Activated CD4-positive, alpha-beta T cell treated with anti-CD3 and anti-CD28 coated beads, Interleukin-2, amount 50 U/mL, for 4 hours (primary cell): ENCODE measurements at places on chromosomes 2 and 18.

- DNase-seq: no peak
Observed at GRCh38 chr2:215729985-215730620, 283.2 kb downstream of the MREG start.

- DNase-seq: no peak
Observed at GRCh38 chr2:60891180-60891579, 9.8 kb downstream of the REL start.

GRCh38 chr2:241816431-241817121 is 7.6 kb downstream of the NEU4 start:
- DNase-seq: no peak

- DNase-seq: no peak
Observed at GRCh38 chr18:66329716-66330115, 274.2 kb downstream of the CDH19 start.

GRCh38 chr18:32480581-32480980 is 9.9 kb upstream of the GAREM1 start:
- no peak for DNase-seq

DNA sequence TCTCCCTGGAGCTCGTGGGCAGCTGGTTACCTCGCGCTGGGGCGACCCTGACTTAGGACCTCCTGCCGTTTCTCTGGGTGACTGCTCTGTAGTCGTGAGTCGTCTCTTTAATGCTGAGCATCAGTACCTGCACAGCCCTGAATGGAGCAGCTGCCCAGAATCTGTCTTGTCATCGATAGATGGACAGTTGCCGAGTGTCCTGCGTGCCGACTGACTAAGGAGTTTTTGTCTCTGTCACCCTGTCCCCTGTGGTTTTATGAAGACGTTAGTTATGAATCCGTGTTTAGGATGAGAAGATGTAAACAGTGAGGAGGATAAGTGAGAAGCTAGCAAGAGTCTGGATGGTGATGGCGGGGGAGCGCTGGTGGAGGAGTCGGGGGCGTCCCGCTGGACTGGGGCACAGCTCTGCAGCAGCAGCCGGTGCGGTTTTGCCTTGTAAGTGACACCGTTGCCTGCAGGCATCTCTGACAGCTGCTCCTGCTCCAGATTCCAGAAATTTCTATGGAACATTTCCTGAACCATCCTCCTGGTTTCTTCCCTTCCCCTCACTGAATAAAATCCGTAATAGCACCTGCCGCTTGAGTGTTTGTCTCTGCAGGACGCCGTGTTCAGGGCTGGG is 13.3 kb downstream of the AGAP1 start:
- DNase-seq: no peak

- DNase-seq: no peak
Observed at GRCh38 chr18:11149441-11150270, at the start of gene PIEZO2. TSS of gene PIEZO2 (minus strand) at chr18:11149569. CDS start at chr18:11148588, 981 bp downstream.

DNA sequence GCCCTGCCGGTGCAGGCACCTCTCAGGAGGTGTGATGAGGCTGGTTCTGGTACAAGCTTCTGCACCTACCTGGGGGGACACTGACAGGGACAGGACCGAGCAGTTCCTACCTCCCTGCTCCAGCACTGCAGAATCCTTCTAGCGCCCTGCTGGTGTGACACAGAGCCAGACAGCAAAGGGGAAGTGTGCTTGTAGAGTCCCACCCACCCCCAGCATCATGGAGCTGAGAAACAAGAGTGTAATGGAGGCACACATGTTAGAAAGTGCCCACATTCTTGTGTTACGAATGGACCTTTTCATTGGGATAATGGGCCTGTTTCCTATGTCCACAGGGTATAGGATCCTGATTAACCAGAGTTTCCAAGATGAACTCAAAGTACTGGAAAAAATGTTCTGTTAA is 38.3 kb downstream of the OXER1 start:
- DNase-seq: no peak

DNA sequence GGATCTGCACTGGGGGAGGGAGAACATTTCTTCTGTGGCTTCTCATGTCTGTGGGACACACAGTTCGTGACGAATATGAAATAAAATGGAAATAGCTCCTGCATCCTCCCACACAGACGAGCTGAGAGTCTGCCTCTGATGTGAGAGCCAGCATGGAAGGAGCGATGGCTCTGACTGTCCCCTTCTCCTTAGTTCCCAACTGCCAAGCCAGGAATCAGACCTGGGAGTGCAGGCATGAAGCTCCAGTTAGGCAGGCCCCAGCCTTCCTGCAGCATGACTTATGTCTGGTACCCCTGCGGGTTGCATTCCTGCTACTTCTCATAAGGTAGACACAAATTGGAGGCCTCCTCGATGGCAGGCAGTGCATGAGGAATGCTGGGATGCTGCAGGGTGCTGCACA is 56.2 kb downstream of the PRKCE start:
- no peak for DNase-seq

DNA sequence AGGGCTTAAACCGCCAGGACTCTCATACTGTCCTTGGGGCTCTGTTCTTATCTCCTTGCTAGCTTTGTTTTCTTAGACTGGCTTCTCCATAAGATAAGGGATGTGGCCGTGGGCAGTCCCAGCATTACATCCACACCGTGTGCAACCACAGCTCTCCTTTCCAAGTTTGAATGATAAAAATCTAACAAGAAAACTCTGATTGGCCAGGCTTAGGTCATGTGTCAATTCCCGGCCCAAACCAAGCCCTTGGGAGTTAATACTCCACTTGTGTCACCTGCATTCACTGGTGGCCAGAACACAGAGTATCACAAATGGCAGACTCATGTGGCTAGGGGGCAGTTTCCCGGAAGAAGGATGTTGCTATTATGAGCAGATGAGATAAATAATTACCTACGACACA is 43.2 kb upstream of the KDM3A start:
- DNase-seq: no peak
